ENCODE measurements at places on chromosomes 11 and 22.

- DNase-seq: no peak
Measured at GRCh38 chr11:87142594-87142993, 104.9 kb downstream of the TMEM135 start.

DNA sequence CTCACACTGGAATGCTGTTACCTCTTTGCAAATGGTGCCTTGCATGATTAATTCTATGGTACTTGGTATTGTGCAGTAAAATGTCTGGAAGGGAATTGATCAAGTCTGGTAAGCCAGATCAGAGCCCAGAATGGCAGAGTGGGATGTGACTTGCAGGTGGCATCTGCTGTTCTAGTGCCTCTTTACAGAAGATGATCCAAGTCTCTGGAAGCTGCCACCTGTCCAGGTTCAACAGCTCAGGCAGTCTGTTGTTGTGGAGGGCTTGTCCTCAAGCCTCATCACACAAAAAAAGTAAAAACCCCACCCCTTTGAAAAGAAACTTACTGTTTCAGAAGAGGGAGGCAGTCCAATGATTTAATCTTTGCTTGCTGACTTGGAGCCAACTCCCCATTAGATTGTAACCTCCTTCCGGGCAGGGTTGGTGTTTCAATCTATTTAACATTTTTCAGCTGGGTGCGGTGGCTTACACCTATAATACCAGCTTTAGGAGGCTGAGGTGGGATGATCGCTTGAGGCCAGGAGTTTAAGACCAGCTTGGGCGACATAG is 17.1 kb downstream of the ZNRF3 start:
- no peak for DNase-seq

DNA sequence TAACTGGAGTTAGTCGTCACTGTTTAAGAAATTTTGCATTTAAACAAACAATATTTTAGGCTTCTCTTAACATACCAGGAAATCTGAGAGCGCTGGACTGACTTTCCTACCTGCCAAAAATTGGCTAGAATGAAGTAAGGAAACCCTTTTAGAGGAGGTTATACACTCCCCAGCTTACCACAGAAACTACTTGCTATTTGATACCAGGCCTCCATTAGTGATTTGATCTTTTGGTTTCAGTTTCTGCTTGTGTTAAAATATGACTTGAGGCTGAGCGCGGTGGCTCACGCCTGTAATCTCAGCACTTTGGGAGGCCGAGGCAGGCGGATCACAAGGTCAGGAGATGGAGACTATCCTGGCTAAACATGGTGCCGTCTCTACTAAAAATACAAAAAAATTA is 419.9 kb downstream of the LRRC4C start:
- no peak for DNase-seq

DNA sequence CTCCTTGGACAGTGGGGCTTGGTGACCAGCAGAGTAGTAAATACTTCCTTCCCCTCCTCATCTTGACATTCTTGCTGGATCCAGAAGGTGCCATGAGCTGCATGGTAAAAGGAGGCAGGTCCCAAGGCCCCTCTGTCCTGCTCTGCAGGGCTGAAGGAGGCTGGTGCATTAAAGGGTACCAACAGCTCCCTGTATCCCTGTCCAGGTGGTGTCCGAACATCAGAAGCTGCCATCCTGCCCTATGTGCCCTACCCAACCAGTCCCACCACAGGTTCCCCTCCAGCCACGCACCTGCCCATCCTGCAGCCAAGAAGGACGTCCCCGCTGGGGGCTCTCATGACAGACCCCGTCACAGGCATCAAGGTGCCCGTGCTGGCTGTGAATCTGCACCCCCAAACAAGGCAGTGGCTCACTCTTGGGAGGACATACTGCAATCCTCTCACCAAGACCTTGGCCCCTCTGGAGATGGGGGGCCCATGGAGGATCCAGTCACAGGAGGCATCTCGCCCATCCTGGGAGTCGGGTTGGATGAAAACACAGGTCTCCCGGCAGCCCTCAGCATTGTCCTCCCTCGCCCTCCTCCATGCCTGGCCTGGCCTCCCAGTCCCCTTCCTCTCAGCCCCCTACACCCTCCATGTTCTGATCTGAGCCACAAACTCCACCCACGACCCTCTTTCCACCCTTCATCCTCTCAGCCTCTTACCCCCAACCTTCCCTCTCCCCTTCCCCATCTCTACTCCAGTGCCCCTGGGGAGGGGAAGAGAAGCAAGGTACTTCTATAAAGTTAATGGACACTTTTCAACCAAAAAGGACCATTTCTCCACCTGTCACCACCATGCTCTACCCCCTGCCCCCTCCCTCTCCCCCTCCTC is 55.1 kb downstream of the BTG4 start:
- no peak for DNase-seq

- DNase-seq: no peak
Measured at GRCh38 chr22:27073601-27074425, 416.4 kb downstream of the MIAT start.

Measured in activated CD8-positive, alpha-beta memory T cell treated with anti-CD3 and anti-CD28 coated beads for 4 hours (primary cell).